ENCODE measurements at places on chromosomes 3 and 15.

- DNase-seq = no peak
Observed at GRCh38 chr3:139664958-139665357, 12.8 kb downstream of the NMNAT3 start.

GRCh38 chr3:188133646-188134045 lies 20.3 kb upstream of the LPP start:
- DNase-seq = no peak

GRCh38 chr3:110900576-110900975 lies 171.0 kb upstream of the NECTIN3 start:
- DNase-seq = no peak

GRCh38 chr3:34780973-34781372 lies 858.4 kb upstream of the ARPP21 start:
- DNase-seq = no peak

- peak; percentile 2 for DNase-seq
Observed at GRCh38 chr15:100468285-100468684, 60.5 kb downstream of the CERS3 start.

DNA sequence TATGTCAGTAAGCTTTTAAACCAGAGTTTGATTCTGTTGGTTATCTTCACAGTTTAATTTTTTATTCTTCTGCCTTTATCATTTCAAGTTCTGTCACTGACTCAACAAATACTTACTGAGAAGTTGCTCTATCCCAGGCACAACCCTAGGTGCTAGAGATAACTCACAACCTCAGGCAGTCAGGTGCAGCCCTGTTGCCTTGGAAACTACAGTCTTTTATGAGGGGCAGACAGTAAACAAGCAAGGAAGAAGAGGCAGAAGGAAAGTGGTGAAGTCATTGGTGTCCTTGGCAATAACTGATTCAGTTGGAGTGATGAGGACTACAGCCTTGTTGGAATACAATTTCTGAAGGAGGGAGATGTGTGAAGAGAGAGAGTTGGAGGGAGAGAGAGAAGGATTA lies 142.1 kb upstream of the LRTM1 start:
- DNase-seq = no peak

DNA sequence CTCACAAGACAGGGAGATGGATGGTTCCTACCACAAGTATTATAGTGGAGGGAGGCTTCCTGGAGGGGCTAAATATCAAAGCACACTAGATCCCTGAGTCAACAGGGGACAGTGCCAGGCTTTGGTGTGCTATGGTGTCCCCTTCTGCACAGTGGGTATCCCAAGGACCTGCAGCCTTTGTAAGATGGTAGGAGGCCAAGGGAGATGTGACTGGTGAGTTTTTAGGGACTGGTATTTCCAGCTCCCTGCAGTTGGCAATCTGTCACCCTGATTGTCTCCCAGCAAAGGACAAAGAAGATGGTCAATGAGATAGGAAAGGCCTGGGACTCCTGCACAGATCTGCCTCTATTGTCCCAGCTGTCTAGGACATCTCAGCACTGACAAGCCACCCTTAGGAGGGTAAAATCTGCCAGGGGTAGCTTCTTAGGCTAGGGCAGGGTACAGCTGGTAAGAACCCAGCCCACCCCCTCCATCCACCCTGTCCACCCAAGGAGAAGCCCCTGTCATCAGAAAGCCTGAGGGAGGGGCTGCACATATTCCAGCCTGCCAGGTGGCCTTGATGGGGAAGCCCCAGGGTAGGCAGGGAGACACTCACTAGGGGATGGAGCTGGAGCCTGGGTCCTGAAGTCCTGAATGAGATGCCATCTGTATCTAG lies 631 bp downstream of the CYP1A1 start:
- no peak for DNase-seq

GRCh38 chr3:17040990-17041377 lies 156.2 kb downstream of the PLCL2 start:
- no peak for DNase-seq

- DNase-seq = no peak
Observed at GRCh38 chr3:123151251-123151705, 50.5 kb upstream of the SEC22A start.

DNA sequence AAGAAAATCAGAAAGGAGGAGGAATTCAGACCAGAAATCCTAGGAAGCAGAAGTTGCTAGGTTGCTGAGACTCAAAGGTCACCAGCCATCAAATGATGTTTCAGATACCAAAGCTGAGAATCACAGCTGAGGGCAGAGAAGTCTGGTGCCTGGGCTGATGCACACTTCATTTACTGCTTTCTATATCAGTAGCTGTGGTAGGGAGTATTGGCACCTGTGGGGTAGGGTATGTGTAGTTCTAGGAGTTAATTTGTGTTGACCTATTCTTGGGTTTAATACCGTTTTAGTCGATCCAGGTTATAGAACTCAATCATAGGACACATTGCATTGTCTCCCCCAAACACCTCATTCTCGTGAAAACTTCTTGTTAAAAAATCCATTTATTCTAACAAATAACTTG lies 529.6 kb downstream of the AGBL1 start:
- no peak for DNase-seq

DNA sequence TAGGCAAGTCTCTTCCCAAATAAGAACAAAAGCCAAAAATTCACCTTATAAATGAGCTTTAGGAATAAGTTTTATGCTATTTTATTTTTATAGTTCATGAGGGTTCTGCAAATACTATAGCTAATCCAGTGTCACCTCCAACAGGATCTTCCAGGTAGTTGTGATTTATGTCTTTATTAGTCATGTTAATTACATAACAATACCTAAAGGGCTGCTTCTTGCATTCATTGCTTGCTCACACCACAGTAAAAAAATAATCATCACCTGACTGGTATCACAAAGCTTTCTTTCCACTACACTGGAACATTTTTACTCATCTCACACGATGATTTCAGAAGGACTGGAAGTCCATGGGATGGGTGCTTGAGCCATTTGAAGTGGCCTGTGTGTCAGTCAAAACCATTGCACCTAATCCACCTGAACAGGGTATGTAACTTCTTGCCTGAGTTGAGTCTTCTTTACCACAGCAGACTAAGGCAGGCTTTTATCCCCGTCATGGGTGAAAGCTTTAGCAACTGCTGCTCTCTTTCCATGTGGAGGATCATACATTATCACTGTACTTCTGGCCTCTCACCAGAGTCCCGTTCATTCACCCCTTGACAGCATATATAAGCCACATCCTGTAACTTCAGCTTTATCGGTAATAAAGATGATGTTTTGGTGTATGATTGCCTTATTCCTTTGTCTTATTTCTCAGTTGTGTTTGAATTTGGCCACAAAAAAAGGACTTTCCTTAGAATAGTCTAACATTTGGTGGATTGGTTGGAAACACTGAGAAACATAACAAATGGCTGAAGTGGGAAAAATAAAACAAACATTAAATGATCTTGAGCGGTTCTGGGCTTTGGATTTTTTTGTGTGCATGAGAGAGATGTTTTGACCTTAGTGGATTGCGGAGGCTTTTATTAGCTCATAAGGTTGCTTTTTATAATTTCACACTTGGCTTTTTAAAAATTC lies 382.6 kb upstream of the THBS1 start:
- no peak for DNase-seq

GRCh38 chr15:34318277-34319079 lies 19.1 kb downstream of the SLC12A6 start:
- DNase-seq = peak; percentile 40

DNA sequence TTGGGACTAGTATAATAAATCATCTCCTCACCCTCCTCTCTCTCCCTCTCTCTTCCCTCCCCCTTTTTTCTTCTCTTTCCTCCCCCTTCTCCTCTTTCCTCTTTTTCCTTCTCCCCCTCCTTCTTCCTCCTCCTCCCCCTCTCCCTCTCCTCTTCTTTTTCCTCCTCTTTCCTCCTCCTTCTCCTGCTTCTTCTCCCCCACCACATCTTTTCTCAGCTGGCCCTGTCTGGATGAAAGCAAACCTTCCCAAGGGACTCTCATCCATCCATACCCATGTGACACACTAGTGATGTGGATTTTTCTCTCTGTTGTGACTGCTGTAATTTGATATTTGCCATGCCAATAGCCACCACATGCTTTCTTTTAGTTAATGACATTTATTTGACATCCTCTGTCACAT lies 127.2 kb downstream of the EBLN2 start:
- no peak for DNase-seq

DNA sequence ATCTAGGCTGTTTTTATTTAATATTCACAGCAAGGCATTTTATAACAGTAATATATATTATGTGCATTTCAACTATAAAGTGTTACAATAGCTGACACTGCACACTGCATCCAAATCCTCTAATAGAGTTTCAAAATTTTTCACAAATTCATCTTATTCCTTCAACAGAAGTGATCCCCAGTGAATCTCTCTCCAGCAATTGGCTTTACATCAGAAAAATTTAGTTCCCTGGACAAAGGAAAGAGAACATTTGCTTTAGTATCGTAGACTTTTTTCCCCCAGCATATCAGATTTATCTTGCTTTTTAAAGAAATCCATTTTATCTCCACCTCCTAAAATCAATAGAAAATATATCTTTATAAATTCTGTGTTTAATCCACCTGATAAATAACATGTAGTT lies 868.6 kb downstream of the TBL1XR1 start:
- DNase-seq = no peak

DNA sequence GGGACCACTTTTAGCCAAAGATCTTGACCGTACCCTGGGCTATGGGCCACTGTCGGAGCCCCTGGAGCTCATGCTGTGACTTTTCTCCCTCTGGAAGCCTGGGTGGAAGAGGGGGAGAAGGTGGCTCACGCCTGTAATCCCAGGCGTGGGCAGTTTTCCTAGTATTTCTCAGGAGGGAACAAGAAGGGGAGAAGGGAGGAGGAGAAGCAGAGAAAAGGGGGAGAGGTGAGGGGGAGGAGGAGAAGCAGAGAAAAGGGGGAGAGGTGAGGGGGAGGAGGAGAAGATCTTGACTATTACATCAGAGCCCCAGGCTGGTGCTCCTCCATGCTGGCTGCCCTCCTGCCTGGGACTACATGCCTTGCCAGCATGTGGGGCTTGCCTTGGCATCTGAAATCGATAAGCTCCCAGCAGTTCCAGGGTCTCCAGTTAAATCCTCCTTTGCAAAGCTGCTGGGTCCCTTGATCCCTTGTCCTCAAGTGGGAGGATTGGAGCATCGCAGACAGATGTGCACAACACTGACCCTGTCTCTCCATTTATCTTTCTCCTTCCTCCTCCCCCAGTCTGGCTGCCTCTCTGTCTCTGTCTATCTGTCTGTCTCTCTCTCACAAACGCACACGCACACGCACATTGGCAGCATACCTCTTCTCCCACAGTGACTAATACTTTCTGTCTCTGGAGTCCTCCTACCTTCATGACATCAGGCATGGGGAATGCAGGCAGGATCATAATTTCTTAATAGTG lies 41.6 kb downstream of the MRAS start:
- peak; percentile 16 for DNase-seq

- no peak for DNase-seq
Observed at GRCh38 chr3:79204351-79204750, 563.4 kb downstream of the ROBO1 start.

GRCh38 chr15:69793781-69794451 lies 303.8 kb downstream of the TLE3 start:
- no peak for DNase-seq

DNA sequence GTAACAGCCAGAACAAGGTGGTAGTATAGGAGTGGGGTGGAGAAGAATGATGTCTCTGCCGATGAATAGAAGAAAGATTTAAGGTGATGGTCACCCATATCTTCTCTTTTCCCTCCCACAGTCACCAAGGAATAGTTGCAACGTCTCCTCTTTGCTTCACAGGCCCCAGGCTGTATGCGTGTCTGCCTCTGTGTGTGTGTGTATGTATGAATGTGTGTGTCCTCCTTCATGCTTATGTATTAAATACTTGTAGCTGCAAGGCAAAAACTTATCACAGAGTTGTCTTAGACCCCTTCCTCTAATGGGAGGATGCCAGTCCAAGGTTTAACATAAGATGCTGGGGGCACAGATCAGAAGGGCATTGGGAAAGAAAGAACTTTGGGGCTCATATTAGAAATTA lies 19.1 kb upstream of the BNC1 start:
- no peak for DNase-seq

- DNase-seq = no peak
Observed at GRCh38 chr15:31296646-31297574, 29.7 kb upstream of the KLF13 start.

DNA sequence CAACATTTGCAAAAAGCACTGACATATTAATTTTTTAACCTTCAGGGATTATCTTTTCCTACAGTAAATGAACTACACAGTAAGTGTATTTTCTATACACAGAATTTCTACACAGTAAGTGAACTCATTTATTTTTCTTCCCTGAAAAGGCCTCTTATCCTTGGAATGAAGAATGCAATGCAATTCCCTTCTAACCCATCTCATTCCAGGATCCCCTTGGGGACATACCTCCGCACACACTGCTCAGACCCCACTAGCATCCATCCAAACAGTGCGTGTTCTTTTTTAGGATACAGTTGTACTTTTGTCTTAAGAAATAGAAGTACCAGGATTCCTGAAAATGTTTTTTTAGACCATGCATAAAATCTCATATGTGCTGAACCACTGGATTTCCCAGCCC lies 152.8 kb downstream of the UACA start:
- no peak for DNase-seq

DNA sequence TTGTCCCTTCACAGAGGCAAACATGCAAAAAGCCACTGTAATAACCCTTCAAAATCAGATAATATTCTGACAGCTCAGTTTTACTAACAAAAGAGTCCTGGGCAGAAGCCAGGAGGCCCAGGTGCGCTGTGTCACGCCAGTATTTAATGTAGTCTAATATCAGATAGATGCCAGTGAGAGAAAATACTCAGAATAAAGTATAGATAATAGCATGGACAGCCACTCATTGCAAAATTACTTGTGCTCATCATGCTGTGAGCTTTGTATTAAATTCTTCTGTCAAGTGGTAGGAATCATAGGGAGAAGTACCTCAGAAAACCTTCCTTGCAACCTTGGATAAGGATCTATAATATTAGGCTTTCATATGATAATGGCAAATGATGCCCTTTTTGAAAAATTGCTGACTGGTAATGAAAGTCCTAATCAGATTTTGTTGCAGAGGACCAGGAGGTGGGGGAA lies 1154.3 kb downstream of the ROBO1 start:
- DNase-seq = no peak

- no peak for DNase-seq
Observed at GRCh38 chr3:21750831-21751391, at the start of gene ZNF385D. Gene ZNF385D (minus strand): TSS chr3:21751210. CDS start chr3:21750916, 294 bp downstream.

- no peak for DNase-seq
Observed at GRCh38 chr3:106333911-106334618, 465.3 kb upstream of the CBLB start.

- no peak for DNase-seq
Observed at GRCh38 chr15:72372361-72372760, 3.5 kb downstream of the HEXA start.
